ENCODE measurements at places on chromosomes 11 and 22.

DNA sequence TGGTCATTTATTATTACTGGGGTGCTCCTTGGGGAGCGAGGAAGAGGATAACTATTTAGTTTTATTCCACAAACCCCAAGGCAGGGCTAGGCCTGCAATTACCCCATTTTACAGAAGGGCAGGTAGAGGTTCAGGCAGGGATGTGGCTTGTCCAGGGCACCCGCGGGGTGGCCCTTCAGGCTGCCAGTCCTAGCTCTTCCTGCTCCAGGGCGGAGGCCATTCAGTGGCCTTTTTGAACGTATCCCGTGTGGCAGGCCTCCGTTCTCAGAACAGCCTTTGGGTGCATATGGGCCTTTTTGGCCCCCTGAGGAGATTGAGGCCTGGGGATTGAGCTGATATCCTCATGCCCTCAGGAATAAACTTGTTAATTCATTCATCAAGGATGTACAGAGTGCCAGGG is 66.2 kb downstream of the MPPED1 start:
- no peak overlapping the region for H3K27ac ChIP-seq
- no peak overlapping the region for H3K4me3 ChIP-seq
- H3K27me3 ChIP-seq, result no peaks in the 10 kb centered on the region
- H3K36me3 ChIP-seq, result no peaks in the 10 kb centered on the region
- no peaks in the 10 kb centered on the region for H3K4me1 ChIP-seq

DNA sequence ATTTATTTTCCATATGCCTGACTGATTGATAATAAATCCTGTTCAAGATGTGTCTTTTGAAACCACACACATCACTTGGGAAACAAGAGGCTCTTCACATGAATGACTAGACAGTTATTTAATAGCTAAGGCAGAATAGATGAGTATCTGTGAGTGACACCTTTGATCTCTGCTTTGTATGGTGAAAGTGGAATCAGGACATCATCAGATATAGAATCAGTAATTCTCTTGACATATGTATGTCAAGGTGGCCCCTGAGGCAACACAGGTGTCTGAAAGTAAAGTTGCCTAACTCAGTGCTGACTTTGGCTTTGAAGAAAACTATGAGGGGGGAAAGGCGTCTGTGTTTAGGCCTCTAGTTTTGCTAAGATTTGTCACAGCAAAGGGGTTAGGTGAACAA is 11.5 kb upstream of the CASP4 start:
- H3K36me3 ChIP-seq, result no peaks in the 10 kb centered on the region
- no peaks in the 10 kb centered on the region for H3K4me1 ChIP-seq
- no peak overlapping the region for H3K27ac ChIP-seq
- no peaks in the 10 kb centered on the region for H3K27me3 ChIP-seq
- H3K4me3 ChIP-seq, result no peak overlapping the region
- no peak for DNase-seq

GRCh38 chr11:112321501-112322172 is 61.0 kb upstream of the PLET1 start:
- H3K4me1 ChIP-seq, result peaks cover 29% of the 10 kb centered on the region
- H3K27ac ChIP-seq, result no peak overlapping the region
- H3K4me3 ChIP-seq, result no peak overlapping the region
- DNase-seq, result no peak

DNA sequence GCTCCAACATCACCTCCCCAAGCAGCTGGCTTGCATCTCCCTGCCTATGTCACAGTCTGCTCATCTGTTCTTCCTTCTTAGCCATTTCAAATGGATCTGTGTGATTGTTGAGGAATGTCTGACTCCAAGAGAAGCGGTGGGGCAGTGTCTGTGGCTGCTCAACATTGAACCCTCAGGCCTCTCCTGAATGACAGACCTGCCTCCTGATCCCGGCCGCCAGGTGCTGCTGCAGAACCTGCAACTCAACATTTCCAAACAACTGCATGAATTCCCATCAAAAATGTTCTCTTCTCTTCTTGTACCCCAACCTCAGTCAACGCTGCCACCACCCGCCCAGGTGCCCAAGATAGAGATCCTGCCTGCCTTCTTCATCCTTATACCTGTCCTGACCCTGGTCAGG is 132.5 kb downstream of the FBXO7 start:
- H3K27me3 ChIP-seq, result no peaks in the 10 kb centered on the region
- H3K4me1 ChIP-seq, result no peaks in the 10 kb centered on the region
- no peaks in the 10 kb centered on the region for H3K36me3 ChIP-seq

DNA sequence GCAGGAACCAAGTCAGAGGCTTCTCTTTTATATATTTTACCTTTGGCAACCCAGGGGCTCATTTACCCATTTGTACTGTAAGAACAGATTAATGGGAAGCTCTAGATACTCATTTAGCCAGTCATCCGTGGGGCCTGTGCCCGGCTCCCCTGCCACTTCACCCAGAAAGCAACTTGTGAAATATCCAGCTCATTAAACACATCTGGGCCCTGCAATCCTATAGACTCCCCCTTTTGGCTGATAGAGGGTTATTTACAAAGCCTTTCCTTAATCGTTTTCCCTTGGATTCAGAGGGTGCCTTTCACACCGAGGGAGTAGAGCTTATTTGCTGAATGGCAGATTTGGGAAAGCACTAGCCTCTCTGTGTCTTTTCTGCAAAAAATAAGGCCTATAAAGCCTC is 118.7 kb upstream of the SORL1-AS1 start:
- H3K4me3 ChIP-seq, result no peak overlapping the region
- H3K27ac ChIP-seq, result no peak overlapping the region
- no peaks in the 10 kb centered on the region for H3K27me3 ChIP-seq

- H3K27me3 ChIP-seq, result no peaks in the 10 kb centered on the region
- DNase-seq, result no peak
- H3K4me1 ChIP-seq, result no peaks in the 10 kb centered on the region
- no peak overlapping the region for H3K4me3 ChIP-seq
- H3K36me3 ChIP-seq, result no peaks in the 10 kb centered on the region
- H3K27ac ChIP-seq, result no peak overlapping the region
Measured at GRCh38 chr11:15216678-15217077, 102.0 kb downstream of the INSC start.

GRCh38 chr11:130766650-130767565 is 149.4 kb downstream of the SNX19 start:
- H3K36me3 ChIP-seq, result no peaks in the 10 kb centered on the region
- no peak overlapping the region for H3K4me3 ChIP-seq
- DNase-seq, result no peak
- H3K4me1 ChIP-seq, result no peaks in the 10 kb centered on the region
- H3K27me3 ChIP-seq, result no peaks in the 10 kb centered on the region
- no peak overlapping the region for H3K27ac ChIP-seq

DNA sequence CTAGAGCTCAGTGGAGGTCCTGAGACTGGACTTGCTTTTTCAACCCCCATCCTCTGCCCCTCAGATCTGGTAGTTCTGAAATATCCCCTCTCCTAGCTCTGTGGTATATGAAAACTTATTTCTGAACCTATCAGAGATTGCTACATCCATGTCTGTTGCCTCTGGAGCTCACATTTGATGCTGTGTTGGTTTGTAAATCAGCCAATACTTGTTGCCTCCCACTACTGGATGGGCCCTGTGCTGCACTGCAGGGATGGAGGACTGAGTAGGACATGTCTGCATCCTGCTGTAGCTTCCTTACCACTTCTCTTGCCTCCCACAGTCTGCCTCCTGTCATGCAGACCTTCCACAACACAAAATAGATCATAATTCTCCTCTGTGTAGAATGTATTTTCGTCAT is 5.2 kb downstream of the OLFML1 start:
- DNase-seq, result no peak
- no peaks in the 10 kb centered on the region for H3K36me3 ChIP-seq
- H3K4me3 ChIP-seq, result no peak overlapping the region
- no peaks in the 10 kb centered on the region for H3K27me3 ChIP-seq

GRCh38 chr11:121535129-121535796 is 82.5 kb upstream of the SORL1-AS1 start:
- no peak overlapping the region for H3K27ac ChIP-seq
- H3K4me3 ChIP-seq, result no peak overlapping the region
- H3K36me3 ChIP-seq, result no peaks in the 10 kb centered on the region
- H3K4me1 ChIP-seq, result no peaks in the 10 kb centered on the region
- no peaks in the 10 kb centered on the region for H3K27me3 ChIP-seq
- DNase-seq, result no peak

- H3K27me3 ChIP-seq, result no peaks in the 10 kb centered on the region
- DNase-seq, result peak; percentile 85
- peak overlapping the region; percentile 42 for H3K4me3 ChIP-seq
- peak overlapping the region; percentile 82 for H3K27ac ChIP-seq
- H3K36me3 ChIP-seq, result peaks cover 45% of the 10 kb centered on the region
- H3K4me1 ChIP-seq, result peaks cover 98% of the 10 kb centered on the region
Measured at GRCh38 chr11:20112291-20113148, 47.8 kb downstream of the DBX1 start.

- no peaks in the 10 kb centered on the region for H3K27me3 ChIP-seq
- no peaks in the 10 kb centered on the region for H3K4me1 ChIP-seq
- no peak overlapping the region for H3K27ac ChIP-seq
- H3K4me3 ChIP-seq, result no peak overlapping the region
Measured at GRCh38 chr22:32571761-32572160, 97.2 kb downstream of the FBXO7 start.

DNA sequence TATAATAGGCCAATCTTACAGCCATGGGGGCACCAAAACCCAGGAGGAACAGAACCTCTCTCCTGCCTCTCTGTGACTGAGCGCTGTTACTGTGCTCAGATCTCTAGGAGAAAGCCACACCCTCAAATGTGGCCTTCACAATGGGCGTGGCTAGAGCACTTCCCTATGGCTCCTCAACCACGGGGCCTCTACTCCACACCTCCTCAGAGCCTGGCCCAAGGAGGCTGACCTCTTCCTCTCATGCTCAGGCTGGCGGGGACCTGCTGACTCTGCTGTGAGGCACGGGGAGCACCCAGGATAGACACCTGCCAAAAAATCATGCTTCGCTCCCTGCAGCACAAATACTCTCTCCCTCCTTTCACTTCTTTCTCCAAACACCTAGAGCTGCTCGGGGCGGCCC is 41.0 kb downstream of the C11orf58 start:
- DNase-seq, result no peak
- no peak overlapping the region for H3K27ac ChIP-seq

DNA sequence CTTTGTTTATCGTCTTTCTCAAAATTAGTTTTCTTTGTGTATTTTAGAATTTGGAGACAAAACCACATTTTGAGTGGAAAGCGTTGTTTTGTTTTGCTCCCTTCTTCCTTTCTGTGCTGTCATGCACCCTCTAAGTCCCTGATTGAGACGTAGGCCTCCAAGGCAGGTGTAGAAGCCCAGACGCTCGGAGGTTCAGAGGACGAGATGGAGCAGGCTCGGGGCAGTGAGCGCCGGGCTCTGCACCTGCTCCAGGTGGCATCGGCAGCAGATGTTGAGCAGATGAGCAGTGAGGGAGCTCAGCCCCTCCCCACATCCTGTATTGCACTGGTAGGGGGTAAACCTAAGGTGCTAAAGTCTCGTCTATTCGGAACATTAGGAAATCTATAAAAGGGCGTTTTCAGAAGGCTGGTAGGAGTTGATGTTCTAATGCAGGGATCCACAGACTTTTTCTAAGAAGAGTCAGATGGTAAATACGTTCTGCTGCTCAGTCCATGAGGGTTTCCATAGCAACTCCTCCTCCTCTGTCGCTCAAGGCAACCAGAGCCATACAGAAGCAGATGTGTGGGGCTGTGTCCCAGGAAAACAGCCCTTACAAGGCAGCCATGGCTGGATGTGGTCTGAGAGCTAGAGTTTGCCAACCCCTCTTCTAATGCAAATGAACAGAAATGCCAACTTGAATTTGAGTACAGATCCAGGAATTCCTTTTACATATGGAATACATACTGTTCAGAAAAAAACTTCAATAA is 724.2 kb downstream of the BRD1 start:
- H3K4me3 ChIP-seq, result no peak overlapping the region
- DNase-seq, result no peak
- no peaks in the 10 kb centered on the region for H3K36me3 ChIP-seq
- H3K27ac ChIP-seq, result no peak overlapping the region
- no peaks in the 10 kb centered on the region for H3K27me3 ChIP-seq

- H3K27me3 ChIP-seq, result no peaks in the 10 kb centered on the region
- H3K27ac ChIP-seq, result no peak overlapping the region
- H3K36me3 ChIP-seq, result no peaks in the 10 kb centered on the region
- peaks cover 45% of the 10 kb centered on the region for H3K4me1 ChIP-seq
- no peak for DNase-seq
- H3K4me3 ChIP-seq, result no peak overlapping the region
Measured at GRCh38 chr11:12799334-12799835, 125.2 kb downstream of the TEAD1 start.

DNA sequence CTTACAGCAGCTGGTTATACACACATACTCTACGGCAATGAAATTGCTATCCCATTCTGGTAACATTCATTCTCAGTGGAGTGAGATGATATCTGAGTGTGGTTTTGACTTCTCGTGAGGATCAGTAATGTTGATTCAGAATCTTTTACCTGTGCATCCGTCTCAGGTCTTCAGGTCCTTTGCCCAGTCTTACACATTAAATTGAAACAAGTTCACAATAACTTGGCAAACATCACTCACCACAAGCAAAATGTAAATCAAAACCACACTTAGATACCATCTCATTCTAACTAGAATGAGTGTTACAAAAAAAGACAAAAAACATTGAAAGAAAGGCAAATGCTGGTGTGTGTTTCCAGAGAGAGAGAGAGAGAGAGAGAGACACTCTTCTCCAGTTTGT is 14.0 kb downstream of the RGL4 start:
- no peak overlapping the region for H3K4me3 ChIP-seq
- no peaks in the 10 kb centered on the region for H3K4me1 ChIP-seq
- peaks cover 16% of the 10 kb centered on the region for H3K36me3 ChIP-seq
- DNase-seq, result no peak

- no peak overlapping the region for H3K4me3 ChIP-seq
- no peaks in the 10 kb centered on the region for H3K36me3 ChIP-seq
- DNase-seq, result no peak
- H3K4me1 ChIP-seq, result no peaks in the 10 kb centered on the region
- H3K27ac ChIP-seq, result no peak overlapping the region
Measured at GRCh38 chr22:31935961-31936635, 8.2 kb upstream of the YWHAH start.

DNA sequence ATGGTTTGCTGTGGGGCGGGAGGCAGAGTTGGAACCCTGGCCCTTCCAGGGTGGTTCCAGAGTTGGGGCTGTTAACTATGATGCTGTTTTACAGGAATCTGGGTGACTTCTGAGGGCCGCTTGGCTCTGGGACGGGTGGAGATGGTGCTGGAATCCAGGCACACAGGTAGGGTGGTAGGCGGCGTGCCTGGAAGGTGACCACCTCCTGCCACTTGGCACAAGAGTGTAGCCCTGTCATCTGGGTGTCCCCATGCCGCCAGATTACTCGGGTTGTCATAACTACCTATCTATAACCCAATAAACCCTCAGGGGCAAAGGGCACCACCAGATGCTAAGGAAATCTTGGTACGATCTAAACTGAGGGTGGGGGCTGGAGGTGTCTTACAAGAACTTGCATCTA is 1.3 kb downstream of the CARS1 start:
- no peak overlapping the region for H3K27ac ChIP-seq
- H3K4me1 ChIP-seq, result peaks cover 24% of the 10 kb centered on the region

DNA sequence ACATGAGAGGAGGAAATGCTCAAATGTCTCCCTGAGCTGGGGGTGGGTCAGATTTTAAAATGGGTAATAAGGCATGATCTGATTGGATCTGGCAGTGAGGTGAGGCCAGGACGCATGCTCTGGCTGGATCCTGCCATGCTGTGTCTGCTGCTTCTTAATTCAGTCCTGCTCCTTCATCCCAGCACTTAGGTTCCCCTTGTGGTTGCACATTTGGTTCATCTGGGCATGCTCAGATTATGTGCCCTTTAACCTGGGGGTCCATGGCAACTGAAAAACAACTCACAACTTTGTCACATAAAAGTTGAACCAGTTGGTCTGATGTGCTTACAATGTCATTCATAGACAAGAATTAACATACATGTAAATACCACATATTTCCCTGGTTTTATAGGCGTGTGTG is 67.9 kb downstream of the PIWIL4 start:
- peaks cover 12% of the 10 kb centered on the region for H3K4me1 ChIP-seq
- no peaks in the 10 kb centered on the region for H3K27me3 ChIP-seq

Measured in thoracic aorta (tissue), 2 donors.